ENCODE measurements at places on chromosomes 1 and 21.

DNA sequence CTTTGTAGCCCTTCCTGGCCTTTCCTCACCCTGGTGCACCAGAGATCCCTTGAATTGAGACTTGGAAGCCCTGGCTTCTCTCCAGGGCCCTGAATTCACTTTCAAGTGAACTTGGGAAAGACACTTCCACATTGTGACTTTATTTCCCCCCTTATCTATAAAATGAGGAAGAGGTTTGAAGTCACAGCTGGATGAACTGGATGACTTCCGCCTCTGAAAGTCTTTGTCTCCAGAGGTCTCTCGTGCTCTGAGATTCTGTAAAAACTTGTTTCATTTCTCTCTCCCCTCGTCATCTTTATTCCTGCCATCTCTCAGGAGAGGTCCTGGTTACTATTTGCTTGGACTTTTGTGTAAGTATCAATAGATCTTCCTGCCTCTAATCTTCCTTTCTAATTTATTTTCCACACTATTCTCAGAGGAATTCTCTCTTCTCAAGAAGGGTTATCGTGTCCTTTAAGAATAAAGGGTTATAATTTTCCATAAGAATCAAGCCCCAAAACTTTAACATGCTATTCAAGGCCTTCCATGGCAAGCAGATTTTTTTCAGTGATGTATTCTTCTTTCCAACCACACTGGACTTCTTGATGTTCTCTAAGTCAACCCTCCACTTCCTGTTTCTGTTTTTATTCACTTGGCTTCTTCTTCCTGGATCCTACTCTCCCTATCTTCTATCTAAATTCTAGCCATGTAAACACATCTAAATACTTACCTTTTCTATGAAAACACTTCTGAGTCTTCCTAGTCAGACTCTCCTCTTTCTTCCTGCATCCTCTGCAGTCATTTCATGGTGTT is 6.5 kb upstream of the RPTN start:
- DNase-seq = no peak

DNA sequence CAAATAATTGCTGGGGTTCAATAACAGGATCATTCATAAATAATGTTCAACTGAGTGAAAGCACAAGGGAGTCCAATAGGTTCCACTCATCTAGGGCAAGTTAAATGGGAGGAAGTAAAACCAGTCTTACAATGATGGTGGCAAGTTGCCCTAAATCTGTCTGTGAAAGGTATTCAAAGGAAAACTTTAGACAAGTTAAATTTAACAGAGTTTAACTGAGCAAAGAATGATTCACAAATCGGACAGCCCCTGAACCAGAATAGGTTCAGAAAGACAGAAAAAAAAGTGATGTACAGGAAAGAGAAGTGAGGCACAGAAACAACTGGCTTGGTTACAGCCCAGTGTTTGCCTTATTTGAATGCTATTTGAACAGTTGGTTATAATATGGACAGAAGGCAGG is 183.5 kb upstream of the ADGRL4 start:
- no peak for DNase-seq

DNA sequence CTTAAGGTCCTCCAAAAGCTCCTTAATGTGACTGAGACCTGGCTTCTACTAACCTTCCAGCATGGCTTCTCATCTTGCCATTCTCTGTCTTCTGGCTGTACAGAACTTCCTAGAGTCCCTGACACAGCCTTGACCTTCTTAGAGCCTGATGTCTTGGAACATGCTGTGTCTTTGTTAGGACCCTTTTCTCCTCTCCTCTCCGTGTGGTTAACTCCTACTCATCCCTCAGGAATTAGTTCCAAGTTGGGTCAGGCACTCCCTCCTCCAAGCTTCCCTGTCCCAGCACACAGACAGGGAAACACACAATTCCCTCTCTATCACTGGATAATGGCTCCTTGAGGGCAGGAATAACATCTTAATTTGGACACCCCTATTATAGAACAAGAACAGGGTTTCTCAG is 275.4 kb upstream of the USP24 start:
- no peak for DNase-seq

DNA sequence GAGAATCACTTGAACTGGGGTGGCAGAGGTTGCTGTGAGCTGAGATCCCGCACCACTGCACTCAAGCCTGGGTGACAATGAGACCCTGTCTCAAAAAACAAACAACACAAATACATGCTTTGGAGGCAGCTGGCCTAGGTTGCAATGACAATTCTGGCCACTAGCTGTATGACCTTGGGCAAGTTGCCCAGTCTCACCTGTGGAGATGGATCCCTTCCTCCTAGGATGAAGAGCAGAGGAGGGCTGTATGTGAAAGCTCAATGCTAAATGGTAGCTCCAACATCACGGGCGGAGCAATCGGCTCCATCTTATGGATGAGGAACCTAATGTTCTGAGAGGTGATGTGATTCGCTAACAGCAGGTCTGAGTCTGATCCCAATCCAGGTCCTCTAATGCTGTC is 20.6 kb downstream of the ADORA1 start:
- DNase-seq = no peak

GRCh38 chr21:45280969-45281368 is 6.7 kb downstream of the POFUT2 start:
- DNase-seq = no peak

- DNase-seq = no peak
Observed at GRCh38 chr1:43058545-43059360, 100.1 kb upstream of the SLC2A1 start.

DNA sequence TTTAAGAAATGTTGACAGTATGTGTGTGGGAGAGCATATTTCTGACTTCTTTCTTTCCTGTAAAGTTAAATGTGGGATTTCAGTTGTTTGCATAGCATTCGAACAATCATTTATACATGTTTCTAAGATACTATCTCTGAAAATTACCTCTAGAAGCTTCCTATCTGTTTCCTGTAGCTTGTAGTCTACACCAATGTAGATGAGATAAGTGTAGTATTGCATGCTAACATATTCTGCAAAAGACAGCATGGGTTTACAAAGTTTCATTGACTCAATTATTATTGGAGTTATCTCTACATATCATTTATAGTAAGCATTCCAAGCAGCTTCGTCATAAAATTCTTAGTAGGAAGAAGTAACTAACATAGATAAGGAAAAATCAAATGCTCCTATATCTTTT is 98.9 kb upstream of the DPYD start:
- DNase-seq = no peak

DNA sequence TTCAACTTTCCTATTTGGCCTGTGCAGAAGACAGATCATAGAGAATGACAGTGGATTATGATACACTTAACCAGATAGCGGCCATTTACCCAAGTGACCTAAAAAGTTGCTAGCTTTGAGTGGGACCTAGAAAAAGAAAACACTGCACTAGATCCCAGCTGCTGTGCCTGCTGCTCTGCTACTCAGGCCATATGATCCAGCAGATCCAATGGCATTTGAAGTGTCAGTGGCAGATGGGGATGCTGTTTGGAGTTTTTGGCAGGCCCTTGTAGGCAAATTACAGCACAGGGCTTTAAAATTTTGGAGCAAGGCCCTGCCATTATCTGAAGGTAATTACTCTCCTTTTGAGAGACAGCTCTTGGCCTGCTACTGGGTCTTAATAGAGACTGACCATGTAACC is 74.0 kb upstream of the KCNE2 start:
- no peak for DNase-seq

GRCh38 chr1:35475856-35476674 is 81.1 kb downstream of the KIAA0319L start:
- no peak for DNase-seq

DNA sequence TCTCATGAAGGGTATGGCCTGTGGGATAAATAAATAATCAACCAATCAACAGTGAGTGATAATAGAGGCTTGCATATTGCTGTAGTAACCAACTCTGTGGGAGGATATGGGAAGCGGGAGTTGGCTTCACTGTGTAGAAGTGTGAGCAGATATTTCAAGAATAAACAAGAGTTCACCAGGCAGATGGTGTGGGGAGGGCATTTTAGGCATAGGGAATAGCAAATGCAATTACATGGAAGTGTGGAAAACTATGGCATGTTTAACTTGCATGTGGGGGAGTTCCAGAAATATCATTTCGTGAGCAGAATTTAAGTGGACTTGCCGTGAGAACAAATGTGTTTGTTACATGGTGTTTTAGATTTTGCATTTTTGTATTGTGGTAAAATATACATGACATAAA is 95.2 kb downstream of the SPATA46 start:
- no peak for DNase-seq

DNA sequence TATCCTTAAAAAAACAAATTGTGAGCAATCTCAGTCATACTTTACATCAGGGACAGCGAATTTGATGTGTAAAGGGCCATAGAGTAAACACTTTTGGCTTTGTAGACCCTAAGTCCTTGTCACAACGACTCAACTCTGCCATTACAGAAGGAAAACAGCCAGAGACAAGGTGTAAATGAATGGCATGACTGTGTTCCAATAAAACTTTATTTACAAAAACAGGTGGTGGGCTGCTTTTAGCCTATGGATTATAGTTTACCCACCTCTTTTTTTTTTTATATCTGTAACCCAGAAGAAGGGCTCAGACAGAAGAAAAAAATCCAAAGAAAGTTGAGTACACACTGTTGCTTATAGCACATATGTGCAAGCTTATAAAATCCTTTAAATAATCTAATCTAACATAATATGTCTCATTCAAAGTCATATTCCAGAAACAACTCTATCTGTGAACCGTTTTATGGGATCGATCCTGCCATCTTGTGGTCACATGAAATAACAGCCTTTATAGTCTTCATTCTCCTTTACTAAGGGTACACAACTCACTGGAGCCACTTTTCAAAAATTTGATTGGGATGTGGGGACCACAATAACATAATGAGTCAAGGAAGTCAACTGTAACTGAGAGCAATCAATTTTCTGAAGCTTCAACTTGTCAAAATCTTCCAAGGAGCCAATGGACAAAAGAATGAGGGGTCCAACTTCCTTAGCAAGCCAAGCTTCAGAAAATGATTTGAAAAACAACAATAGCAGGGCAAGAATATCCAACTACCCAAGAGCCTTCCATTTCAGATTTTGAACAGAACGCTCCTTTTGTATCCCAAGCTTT is 142.2 kb upstream of the KRTAP19-8 start:
- no peak for DNase-seq

GRCh38 chr1:192817246-192817645 is 8.4 kb downstream of the RGS2 start:
- DNase-seq = no peak

GRCh38 chr1:231421546-231421970 is 529 bp downstream of the EGLN1 start:
- peak; percentile 37 for DNase-seq

- no peak for DNase-seq
Observed at GRCh38 chr1:223208164-223209076, 65.4 kb upstream of the TLR5 start.

DNA sequence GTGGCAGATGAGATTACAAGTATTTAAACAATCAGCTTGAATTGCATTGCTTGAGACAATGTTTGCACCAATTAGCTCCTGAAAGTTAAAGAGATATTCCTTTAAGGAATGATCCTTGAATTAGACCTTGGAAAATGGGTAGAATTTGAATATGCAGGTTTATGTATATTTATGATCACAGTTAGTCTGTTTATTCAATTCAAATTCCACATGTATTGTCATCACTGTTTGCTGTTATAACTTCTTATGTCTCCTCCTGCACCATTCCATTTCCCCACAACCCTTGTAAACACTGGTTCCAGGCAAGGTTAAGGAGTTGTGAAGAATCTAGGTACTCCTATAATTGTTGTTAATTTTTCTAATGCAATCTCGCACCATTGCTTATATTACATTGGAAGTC is 518.2 kb upstream of the PBX1 start:
- DNase-seq = no peak

DNA sequence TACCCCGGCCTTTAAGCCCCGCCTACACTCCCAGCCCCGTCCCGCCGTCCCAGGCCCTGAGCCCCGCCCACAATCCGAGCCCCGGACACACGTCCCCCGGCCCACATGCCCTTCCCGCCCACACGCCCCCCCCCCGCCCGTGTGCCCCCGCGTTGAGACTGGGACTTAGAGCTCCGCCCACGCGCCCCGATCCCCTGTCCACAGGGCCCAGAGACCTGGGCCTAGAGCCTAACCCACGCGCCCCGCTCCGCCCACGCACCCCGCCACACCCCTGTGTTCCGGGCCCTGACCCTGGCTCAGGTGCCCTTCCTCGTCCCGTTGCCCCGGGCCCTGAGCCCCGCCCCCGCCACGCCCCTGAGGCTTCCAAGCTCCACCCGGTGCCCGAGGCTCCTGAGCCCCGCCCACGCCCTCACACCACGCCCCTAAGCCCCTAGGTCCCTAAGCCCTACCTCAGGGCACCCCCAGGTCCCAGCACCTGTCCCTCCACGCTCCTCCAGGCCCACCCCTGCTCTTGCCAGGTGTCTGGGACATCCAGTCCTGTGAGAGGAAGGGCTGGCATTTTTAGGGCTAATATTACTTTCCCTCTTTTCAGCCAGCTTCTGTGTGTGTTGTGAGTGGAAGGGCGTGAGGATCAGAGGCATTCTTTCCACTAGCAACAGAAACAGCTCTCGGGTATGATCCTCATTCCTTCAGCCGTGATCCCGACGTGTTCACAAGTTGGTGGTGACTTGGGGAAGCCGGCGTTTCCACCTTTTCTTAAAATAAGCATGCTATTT is 552 bp upstream of the GPR157 start:
- peak; percentile 59 for DNase-seq

GRCh38 chr1:216500273-216500967 is 77.2 kb upstream of the USH2A start:
- DNase-seq = no peak

GRCh38 chr1:81706650-81707435 is 93.9 kb upstream of the ADGRL2 start:
- DNase-seq = no peak

GRCh38 chr21:40386294-40386911 is 460.6 kb downstream of the DSCAM start:
- DNase-seq = no peak

GRCh38 chr1:94554580-94554979 is 13.0 kb upstream of the F3 start:
- no peak for DNase-seq

DNA sequence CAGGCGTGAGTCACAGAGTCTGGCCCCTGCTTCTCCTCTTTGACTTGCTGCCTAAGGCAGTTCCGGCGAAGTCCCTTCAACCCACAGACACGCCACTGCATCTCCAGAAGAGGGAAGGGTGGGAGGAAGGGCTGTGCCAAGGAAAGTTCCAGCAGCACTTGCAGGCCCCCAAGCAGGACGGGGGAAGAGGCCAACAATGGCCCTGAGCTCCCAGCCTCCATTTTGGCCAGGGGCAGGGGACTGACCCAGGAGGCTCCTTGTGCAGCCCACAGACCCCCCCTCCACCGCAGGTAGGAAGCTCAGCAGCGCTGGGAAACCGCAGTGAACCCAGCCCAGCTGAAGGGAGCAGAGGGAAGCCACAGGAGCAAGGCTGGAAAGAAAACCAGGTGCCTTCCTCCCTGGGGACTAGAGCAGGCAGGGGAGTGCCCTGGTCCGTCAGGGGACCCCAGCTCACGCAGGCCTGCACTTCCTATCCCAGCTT is 35.4 kb downstream of the ACOT7 start:
- no peak for DNase-seq

- no peak for DNase-seq
Observed at GRCh38 chr1:203792486-203792885, 2.9 kb upstream of the ZBED6 start.

- DNase-seq = no peak
Observed at GRCh38 chr1:3129133-3129490, 60.1 kb downstream of the PRDM16 start.
